ENCODE measurements at places on chromosomes 3 and 15.
A peak's percentile ranks its signal among the peaks of the same experiment; 100 is the strongest.

- DNase-seq: no peak
Measured at GRCh38 chr3:9887480-9887879, 2.9 kb upstream of the JAGN1 start.

DNA sequence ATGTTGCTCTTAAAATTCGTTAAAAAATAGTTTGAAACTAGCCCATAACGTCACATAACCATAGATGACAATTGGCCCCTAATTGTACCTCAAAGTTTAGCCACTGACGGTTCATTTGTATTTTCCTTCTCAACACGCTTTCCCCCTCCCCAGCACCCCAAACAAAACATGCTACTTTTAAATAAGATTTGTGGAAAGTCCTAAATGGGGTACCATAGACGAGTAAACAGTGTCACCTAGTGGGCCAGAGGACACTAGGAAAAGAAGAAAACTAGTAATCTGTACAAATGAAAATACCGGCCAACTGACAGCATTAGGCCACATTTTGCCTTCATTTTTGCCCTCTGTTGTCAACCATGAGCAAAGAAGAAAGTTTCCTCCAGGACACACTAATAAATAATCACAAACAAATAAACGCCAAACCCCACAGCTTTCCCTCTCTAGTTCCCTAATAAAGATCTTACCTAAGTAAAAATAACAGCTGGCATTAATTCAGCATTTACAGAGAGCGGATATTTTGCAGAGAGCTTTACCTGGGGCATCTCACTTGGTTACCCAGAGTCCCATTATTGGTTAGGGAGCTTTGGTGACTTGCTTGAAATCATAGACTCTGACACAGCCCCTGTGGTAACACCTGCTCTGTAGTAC lies 175.1 kb upstream of the ATP11B start:
- no peak for DNase-seq

DNA sequence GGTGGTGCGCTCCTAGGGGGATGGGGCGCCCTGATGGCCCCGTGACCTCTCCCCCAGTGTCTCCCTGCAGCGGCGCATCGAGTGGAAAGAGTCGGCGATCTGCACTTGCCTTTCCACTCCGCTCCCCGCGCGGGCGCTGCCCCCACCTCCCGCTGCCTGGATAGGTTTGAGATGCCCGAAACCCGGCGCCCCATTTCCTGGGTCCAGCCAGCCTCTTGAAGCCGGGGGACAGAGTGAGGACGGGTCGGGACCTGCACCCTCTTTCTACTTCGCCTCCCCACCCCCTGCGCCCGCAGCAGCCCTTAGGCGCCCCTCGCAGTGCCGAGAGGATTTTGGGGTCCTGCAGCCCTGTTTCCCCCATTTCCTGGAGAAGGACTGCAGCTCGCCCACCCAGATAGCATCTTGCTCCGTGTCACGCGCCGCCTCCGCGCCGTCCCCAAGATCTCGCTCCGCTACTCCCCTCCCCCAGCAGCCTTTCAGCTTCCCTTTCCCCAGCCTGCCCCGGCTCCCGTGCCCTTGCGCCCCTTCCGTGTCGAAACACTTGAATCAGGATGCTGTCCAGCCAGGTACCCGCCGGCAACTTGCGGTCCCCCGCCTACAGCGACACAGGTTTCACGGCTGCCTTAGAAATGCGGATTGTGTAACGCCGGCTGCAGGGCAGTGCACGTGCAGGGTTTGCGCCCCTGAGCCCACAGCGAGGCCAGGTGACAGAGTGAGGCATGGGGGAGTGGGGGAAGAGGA lies 519 bp downstream of the ABHD6 start:
- DNase-seq: peak; percentile 78

DNA sequence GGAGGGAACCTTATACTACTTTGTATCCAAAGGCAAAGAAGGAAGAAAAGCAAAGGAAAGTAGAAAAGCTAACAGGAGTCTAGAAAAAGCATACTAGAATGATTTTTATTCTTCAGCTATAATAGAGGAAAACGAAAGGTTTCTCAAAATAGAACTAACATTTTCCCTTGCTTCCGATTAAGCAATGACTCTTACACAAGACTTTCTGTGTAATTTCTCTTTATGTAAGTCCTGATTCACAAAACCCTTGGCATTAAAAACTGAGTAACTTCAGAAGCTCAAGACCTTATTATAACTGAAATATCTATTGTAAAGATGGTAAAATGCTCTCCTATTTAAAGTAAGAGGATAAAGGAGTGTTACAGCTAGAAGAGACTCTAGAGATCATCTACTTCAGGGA lies 97.4 kb downstream of the DTWD1 start:
- no peak for DNase-seq

DNA sequence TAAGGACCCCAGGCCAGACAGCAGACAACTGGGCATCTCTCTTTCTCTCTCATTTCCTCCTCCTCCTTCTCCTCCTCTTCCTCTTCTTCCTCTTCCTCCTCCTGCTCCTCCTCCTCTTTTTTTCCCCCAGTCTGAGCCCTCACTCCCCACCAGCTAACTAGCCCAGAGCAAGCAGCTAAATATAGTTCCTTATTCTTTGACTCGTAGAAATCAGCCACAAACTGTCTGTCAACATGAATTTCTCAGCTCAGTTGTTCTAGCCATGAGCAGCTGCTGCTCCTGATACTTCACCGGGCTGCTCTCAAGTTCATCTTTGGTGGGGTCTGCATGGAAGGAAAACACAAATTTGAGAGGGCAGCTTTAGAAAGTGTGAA lies 19.2 kb upstream of the LOXL1 start:
- DNase-seq: no peak

DNA sequence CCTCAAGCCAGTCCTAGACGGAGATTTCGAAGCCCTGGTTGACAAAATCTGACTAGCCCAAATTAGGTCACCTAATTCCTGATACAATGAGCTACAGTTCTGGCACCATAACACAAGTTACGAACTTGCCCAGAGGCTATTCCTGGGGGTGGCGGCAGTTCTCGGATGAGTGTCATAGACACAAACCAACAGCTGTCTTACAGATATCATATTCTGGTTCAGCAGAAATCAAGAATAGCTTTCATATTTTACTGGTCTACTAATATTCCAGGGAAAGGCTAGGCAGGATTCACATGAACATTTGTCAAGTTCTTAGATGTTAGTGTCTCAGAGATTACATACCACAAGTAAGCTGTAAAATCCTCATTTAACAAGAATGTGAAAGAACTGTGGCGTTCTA lies 8.8 kb downstream of the ANAPC13 start:
- DNase-seq: no peak

GRCh38 chr15:70259640-70260508 lies 162.2 kb upstream of the TLE3 start:
- no peak for DNase-seq

GRCh38 chr3:62922326-62922725 lies 47.1 kb upstream of the CADPS start:
- DNase-seq: no peak

GRCh38 chr3:119408243-119408950 lies 55.0 kb downstream of the TMEM39A start:
- no peak for DNase-seq

- DNase-seq: no peak
Measured at GRCh38 chr15:50227076-50227475, 38.5 kb downstream of the HDC start.

DNA sequence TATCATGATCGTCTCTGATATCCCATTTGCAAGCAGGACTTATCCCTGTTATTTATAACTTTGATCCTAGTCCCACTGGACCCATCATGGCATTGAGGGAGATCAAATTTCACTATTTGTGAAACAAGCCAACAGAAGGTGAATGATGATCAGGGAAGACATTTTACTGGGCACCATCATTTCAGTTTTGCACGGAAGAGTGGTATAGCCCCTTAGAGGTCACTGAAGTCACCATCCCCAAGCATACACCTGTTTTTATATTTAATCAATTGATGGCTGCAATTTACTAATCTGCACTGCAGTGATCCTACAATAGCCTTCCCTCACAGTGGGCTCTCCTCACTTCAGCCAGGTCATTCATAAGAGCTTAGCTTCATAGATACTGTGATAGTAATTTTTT lies 132.4 kb downstream of the FHIT start:
- DNase-seq: no peak

GRCh38 chr3:94082391-94082937 lies 19.6 kb downstream of the NSUN3 start:
- no peak for DNase-seq

Data from CD4-positive, alpha-beta memory T cell (primary cell).